ENCODE measurements at places on chromosomes 16 and 17. TPM values are rescaled to one million over a fixed set of nuclear protein-coding genes. Genes with fewer than 3 reads are reported as not detected.

DNA sequence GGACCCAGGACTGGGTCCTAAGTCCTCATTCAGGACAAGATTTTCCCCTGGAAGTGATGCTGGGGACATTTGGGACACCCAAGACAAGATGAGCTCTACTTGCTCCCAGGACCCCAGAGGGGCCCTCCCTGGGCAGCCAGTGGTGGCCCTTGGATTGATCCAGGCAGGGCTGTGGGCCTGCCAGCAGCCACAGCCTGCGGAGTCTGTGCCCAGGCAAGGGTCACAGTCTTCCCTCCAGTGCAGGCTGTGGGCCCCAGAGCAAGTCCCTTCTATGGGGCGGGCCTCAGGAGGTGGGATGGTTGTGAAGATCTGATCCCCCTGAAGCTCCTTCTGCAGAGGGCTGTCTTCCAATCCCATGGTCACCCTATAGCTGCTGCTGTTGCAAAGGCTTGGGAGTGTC lies 12.6 kb downstream of the CA7 start:
- no peak for DNase-seq

C16orf54 gene
- total RNA-seq = 99.2 TPM

NTN1 gene
- total RNA-seq = not detected

DNA sequence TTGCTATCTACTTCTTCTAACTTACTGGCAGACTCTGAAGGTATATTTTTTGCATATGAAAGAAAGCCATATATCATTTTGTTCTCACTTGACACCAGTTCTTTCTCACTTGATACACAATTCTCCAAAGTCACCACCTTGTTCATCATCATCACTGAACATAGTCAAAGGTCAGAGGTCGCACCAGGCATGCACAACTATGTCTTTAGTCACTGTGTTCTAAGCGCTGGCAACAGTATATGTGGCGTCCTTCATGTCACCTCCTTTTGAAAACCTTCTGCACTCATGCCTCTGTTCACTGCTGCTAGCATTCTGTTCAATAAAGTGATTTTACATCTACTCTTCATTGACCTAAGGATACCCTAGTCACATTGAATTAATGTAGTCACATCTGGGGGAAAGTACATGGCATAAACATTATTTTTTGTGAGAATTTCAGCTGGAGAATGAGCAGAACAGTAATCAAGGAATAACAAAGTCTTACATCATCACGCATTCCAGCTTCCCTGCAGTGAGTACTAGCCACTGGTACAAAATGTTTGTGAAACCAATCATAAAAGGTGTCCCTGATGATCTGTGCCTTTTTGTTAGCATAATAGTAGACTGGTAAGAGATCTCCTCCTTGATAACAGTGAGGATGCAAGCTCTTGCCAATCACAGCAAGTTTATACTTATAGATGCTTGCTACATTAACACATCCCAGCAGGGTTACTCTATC lies 20.5 kb upstream of the TBX4 start:
- DNase-seq = no peak

DNA sequence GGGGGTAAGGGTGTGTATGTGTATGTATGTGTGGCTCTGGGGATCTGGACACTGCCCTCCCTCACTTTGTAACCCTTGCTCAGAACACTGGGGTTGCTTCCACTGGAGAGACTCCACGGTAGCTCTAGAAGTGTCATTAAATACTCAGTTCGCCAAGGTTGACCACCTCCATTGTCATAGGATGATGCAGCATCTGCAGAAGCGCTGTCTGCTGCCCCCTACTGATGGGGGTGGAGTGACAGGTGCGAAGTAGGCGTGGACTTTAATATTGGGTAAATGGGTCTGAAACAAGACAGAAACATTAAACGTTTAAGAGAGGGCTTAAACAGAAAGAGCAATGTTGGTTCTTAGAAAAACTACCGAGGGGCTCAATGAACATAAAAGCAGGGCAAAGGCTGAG lies 35.5 kb upstream of the STAC2 start:
- peak; percentile 24 for DNase-seq

DNA sequence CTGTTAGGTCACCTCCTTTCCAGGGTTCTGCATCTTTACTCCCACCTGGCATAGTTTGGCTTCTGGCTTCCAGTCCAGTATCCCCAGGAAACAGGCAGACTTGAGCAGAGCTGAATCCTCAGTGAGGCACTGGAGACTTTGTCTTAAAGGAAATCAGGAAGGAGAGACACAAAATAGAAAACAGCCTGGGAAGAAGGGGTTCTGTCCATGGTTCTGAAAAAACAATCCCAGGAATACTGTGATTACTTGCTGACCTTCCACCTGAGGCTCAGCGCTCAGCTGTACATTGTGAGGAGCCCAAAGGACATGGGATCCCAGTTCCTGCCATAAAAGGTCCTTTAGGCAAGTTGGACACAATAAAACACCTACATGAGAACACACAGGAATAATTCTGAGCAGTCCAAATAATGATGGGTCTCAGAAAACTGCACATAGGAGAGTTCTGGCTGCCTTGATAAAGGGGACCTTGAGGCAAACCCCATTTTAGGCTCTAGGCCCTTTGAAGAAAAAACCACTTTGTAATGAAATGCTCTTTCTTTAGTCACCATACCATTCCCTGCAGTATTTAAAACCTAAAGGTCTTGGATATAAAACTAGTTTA lies 81.4 kb upstream of the CRHR1 start:
- DNase-seq = no peak

PLXDC1 gene
- total RNA-seq = 7.2 TPM

LLGL1 gene
- 22.9 TPM for total RNA-seq

- DNase-seq = no peak
Observed at GRCh38 chr16:1859650-1860049, 12.3 kb downstream of the MEIOB start.

DNA sequence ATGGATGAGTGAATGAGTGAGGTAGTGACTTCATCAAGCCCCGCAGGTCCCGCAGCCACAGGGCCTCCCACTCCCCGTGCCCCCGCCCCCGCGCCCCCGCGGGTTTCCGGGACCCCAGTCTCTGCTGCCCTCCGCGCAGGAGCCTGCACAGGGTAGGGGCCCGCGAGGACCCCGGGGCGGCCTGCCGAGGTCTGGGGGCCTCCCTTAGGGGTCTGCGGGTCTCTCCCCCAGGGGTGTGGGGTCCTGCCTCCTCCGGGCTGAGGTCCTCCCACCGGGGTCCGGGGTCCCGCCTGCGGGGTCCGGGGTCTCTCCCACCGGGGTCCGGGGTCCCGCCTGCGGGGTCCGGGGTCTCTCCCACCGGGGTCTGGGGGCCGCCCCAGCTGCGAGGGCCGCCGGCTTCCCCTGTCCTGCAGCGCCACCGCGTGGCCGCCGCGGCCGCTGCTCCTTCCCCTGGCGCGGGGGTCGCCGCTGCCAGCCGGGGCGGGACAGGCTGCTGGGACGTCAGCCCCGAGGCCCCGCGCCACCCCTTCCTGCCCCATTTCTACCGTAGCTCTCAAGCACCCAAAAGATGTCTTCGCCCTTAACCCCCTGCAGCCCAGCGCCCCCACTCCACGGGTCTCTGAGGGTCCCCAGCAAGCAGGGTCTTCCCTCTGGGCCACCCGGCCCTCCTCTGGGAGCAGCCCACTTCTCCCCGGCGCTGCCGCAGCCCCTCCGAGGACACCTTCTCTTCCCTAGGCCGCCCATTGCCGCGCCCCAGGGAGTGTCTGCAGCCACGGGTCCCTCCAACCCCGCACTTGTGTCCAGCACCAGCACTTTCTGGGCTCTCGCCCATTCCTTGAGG lies 10.4 kb upstream of the CHMP6 start:
- DNase-seq = peak; percentile 32

GAS2L2 gene
- total RNA-seq = not detected

CISD3 gene
- total RNA-seq = 48.6 TPM

HES7 gene
- 1.5 TPM for total RNA-seq

CD300H gene
- not detected for total RNA-seq

- no peak for DNase-seq
Observed at GRCh38 chr17:4332296-4332970, 34.0 kb downstream of the UBE2G1 start.

GRCh38 chr17:75617675-75618074 lies 15.6 kb upstream of the SMIM5 start:
- no peak for DNase-seq

LRRC46 gene
- total RNA-seq = 0.45 TPM

DNA sequence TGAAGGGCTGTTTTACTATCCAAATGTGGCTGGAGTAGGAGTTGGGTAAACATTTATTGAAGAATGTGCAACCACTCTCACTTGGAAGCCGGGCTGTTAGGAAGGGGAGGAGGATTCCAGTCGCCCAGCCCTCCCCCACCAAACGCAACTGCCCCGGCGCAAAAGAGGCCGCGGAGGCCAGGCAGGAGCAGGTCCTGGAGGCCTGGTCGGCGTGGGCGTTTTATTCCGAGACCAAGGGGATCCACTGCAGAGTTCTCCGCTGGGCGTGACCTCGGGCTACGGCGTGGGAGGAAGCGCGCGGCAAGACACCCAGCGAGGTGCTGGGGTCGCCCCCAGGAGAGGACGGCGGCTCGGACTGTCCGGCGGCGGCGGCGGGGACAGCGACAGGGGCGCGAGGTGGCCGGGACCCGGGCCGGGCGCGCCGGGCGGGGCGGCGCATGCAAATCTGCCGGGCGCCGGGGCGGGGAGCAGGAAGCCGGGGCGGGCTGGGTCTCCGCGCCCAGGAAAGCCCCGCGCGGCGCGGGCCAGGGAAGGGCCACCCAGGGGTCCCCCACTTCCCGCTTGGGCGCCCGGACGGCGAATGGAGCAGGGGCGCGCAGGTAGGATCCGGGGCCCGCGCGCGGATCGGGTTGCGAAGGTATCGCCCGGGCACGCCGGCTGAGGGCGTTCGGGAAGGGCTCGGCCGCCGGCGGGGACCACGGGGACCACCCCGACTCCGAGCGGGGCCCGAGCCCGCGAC lies at the start of gene IL4R:
IL4R (plus strand) TSS at position 553 of the 739 bp plus-strand sequence. CDS start 26,230 bp downstream, outside the sequence.
- peak; percentile 69 for DNase-seq

- no peak for DNase-seq
Observed at GRCh38 chr17:64067657-64068056, 47.2 kb upstream of the ICAM2 start.

ASGR2 gene
- total RNA-seq = not detected

LRRC37A gene
- total RNA-seq = 4.6 TPM

SALL1 gene
- not detected for total RNA-seq
